Activated CD4-positive, alpha-beta memory T cell treated with anti-CD3 and anti-CD28 coated beads for 36 hours (primary cell): ENCODE measurements at places on chromosomes 12 and 14.
A peak's percentile ranks its signal among the peaks of the same experiment; 100 is the strongest.

- no peak for DNase-seq
Measured at GRCh38 chr12:126362964-126363363, 1297.7 kb downstream of the AACS start.

DNA sequence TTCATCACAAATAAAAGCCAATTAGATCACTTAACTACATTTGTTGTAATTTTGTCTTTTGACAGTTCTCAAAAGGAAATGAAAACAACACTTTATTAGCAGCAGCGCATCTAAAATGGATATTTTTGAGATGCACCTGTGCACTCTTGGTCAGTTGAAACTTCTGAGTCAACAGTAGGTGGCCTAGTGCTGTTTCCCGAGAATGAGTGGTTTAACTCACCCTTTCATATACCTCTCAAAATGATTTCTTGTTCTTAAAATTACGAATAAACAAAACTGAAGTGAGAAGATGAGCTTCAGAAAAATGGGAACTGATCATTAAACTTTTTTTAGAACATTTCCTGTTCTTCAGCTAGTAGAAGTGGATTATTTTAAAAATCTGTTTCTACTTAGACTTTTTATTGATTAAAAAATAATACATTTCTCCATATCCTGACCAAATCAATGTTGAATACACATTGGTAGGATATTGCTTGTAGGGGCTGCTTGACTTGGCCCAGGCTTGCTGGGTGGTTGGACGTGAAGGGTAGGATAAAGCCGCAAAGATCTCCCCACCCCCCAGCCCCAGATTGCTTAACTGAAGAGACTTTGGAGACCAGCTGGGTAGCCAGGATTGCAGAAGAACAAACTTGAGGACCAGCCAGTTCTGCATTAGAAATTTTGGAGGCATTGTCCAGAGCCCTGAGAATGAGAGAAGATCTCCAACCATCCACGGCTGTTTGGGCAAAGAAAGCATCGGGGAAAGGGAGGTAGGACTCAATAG, 22.3 kb upstream of the STK38L start:
- DNase-seq = no peak

DNA sequence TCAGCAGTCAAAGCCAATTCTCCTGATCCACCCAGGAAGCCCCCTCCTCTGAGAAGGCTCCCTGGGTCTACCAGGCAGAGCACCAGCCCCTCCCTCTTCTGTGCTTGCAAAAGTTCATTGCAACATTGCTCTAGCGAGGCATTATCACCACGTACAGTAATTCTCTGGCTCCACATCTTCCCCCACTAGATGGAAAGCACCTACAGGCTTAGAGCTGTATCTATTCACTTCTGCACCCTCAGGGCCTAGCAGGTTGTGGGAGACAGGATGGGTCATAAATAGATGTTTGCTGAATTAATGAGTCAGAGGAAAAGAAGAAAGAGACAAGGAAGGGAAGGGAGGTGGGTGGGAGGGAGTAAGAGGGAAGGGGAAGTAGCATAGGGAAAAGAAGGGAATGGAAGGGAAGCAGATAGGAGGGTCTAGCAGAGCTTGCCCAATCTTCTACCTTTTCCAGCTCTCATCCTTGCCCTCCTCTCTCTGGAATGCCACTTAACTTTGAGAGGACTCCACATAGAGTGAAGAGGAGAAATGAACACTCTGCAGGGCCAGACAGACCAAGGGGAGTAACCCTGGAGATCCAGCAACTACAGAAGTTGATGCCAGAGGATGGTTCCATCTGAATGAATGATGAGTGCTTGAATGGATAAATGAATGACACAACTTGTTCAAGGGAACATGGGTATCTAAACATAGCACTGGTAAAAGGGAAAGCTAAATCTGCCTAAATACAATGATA, 42.0 kb upstream of the NT5DC3 start:
- DNase-seq = no peak

- DNase-seq = no peak
Measured at GRCh38 chr12:93870020-93870795, 193.0 kb downstream of the CRADD start.

DNA sequence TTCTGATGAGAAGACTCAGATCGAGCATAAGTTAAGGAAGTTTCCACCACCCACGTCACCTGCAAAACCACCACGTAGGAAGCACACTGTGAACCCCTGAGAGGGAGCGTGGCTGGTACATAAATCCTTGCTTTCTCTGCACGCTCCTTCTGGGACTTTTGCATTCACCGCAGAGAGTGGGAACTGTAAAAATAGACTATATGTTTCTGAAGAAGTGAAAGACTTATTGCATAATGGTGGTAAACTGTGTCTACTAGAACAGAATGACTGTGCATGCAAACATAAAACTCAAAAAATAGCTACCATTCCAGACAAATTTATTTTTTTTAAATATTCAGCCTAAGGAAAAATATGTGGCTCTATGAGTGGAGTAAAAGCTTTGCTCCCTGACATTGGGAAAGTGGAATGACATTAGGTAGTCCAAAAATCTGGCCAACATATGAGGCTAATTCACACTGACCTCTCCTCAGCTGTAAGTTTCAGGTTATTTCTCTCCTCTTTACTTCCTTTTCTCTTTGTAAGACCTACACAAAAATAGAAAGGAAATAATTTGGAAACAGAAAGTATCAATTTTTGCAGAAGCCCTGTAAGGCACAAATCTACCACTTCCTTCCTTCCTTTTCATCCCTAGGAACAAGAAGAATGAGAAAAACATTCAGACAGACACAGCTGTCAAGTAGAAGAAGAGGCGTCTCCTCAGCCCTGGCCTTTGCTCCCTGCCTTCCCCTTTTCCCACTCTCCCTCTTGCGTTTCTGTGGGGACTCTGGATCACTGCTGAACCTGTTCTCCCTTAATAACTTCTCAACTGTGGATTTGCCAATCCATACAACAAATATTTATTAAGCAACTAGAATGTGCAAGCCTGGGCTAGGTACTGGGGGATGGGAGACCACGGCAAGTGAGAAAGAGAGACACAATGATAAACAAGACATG, 264.3 kb upstream of the FOXN3 start:
- peak; percentile 82 for DNase-seq

- DNase-seq = no peak
Measured at GRCh38 chr12:22046968-22047390, 961 bp downstream of the CMAS start.
